ENCODE measurements at places on chromosomes 7 and 10.

DNA sequence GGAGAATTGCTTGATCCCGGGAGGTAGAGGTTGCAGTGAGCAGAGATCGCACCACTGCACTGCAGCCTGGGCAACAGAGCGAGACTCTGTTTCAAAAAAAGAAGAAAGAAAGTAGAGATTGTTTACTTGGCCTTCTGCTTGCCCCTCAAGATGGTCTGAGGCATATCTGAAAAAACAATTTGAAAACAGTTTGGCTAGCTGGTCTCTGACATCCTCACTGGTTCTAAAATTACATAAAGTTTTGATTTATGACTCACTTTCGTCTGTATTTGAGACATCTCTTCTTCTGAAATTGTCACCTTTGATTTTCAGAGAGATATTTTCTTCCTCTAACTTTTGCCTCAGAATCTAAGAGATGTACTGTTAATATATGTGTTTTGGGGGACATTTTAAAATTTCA, 49.6 kb upstream of the HELLS start:
- DNase-seq = no peak

DNA sequence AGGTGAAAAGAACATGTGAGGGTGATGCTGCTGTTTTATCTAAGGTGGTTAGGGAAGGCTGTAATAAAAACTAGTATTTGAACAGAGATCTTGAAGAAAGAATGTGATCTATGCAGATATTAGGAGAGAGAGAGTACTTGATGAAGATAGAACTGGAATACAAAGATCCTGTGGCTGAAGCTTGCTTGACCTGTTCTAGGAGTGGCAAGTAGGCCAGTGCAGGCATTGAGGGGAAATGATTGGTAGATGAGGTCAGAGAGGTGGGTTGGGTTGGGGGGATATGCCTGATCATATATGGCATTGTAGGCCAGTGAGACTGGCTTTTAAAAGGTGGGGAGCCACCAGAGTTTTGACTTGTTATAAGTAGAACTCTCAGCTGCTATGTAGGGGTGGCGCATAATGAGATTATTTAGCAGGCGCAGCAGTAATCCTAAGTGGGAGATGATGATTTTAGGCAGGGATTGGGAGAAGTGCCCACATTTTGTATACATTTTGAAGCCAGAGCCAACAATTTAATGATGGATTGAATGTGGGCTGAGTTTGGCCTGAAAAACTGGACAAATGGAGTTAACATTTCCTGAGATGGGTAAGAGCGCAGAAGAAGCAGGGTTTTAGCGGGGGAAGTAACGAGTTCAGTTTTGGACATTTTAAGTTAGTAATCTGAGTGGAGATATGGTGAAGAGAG, 8.2 kb downstream of the CCSER2 start:
- no peak for DNase-seq

DNA sequence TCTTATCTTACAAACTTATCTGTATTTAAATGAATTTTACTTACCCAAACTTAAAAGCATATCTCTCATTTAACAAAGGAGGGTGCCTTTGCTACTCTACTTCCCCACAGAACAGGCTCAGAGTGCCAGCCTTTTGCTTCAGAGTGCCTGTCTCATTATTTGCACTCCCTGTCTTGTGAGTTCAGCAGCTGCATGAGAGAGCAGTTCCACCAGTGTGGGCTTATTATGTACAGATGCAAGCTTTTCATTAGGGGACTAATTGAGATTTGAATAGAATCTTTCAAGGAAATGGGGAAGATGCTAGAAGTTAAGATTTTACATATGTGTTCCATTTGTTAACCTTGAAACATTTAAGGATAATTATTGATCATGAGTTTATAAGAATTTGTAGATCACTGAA, 310.2 kb upstream of the LRRN3 start:
- DNase-seq = no peak

DNA sequence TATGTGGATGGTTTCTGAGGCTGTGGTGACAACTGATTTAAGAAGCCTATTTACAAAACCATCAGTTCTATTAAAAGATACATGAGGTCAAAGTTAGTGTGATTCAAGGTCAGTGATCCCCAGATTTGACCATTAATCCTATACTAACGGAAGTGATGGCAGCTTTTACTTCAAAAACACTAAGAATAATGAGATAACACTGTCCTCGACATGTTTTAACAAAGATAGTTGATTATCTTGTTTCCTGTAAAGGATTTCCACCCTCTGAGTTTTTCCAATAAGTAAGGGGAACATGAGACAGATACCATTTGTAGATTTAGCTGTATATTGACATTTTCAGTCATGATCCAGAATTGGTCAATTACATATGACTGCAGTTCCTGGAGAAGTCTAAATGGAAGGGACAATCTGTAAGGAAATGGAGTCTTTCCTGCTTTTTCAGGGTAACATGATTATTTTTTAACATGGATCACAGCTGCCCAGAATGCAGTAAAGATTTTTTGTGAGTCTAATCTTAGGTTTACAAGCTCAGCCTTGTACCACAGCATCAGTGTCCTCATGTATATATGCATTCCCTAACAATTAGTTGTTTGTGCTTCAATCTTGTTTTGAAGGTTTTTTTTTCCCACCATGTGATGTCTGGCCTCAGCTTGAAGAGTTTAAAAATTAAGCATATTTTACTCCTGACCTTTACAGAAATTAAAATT, 188.0 kb downstream of the PPP1R9A start:
- no peak for DNase-seq

DNA sequence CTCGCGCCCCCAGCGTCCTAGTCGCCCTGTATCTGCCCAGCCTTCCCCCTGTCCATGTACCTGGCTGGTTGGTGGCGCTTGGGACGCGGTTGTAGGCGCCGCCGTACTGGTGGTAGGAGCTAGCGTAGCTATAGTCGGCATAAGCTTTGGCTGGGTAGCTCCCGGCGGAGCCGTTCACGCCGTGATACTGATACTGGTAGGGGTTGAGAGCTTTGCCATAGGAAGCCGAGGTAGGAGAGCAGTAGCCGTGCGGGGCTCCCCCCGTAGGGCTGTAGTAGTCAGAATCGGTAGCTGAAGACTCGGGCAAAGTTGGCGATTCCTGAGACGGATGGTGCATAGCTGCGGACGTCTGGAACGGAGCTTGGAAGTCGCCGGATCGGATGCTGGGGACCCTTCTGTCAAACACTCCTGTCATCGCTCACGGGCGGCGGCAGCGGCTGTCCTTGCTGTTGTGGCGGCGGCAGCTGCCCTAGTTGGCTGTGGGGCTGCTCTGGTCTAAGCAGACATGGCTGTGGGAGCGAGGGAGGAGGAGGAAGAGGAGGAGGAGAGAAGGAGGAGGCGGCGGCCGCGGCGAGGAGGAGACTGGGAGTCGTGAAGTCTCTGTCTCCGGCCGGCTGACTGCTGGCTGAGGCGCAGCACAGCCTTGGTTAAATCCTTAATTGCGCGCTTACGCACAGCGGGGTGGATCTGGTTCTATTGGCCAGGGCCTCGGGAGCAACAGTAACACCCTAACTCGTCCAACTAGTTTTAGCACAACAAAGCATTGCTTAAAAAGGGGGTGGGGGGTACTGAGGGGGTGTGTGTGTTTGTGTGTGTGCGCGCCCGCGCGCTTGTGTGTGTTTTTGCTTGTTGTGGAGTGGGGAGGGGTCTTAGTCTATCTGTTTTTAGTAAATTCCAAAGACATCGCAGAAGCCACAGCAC, at the start of gene DLX5:
Gene DLX5 (minus strand): TSS at position 623 of the 921 bp plus-strand sequence. CDS start 208 bp downstream, at position 415.
- peak; percentile 58 for DNase-seq

DNA sequence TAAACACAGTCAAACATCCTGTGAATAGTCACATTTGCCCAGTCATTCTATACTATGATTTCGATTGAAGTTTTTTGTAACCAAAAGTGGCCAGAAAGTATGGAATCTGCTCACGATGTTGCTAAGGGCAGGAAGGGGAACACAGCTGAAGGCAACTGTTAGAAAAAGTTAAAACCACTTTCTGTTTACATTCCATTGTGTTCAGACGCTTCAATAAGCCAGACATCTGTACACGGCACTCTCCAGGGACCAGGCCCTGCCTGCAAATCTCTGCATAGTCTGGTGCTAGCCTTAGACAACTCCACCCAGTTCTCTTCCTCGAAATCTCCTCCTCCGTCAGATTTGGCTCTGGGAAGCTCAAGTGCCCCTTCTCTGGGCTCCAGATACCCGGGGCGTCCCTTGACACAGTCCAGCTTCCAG, 17.1 kb upstream of the TMEM120A start:
- no peak for DNase-seq

GRCh38 chr7:151511946-151512345, 7.7 kb downstream of the RHEB start:
- no peak for DNase-seq

GRCh38 chr10:86922553-86922961, 34.9 kb downstream of the MMRN2 start:
- no peak for DNase-seq

- DNase-seq = no peak
Measured at GRCh38 chr7:92648067-92648466, 57.9 kb upstream of the FAM133B start.

GRCh38 chr10:79131836-79132631, 63.3 kb downstream of the ZMIZ1 start:
- DNase-seq = no peak

- DNase-seq = no peak
Measured at GRCh38 chr10:17210361-17210760, 8.9 kb upstream of the TRDMT1 start.

GRCh38 chr7:76392531-76393115, 16.9 kb downstream of the SSC4D start:
- DNase-seq = no peak

Measured in activated CD4-positive, alpha-beta T cell treated with anti-CD3 and anti-CD28 coated beads for 48 hours (primary cell).